ENCODE measurements at places on chromosomes 11 and 22. TPM values are rescaled to one million over a fixed set of nuclear protein-coding genes. Genes with fewer than 3 reads are reported as not detected.

- DNase-seq = no peak
Observed at GRCh38 chr22:44931077-44931540, 78.7 kb downstream of the PHF21B start.

DNA sequence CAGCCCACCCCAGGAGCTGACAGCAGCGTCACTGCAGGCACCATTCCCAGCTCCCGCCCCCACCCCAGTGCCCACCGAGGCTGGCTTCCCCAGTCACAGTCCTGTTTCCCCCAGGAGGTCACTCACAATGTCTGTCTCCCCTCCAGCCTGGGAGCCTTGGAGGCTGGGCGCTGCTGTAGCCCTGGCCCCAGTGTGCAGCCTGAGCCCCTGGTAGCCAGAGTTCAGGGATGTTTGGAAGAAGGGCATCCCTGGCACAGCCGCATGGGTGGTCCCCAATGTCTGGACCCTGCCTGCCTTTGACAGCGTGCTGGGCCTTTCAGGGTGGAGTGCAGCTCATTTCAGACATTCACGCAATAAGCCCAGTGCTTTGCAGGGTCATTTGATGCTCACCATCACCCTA is 4.3 kb downstream of the CAPN5 start:
- no peak for DNase-seq

GRCh38 chr11:36274414-36274813 is 14.8 kb downstream of the COMMD9 start:
- DNase-seq = no peak

GRCh38 chr11:79942646-79943045 is 501.8 kb upstream of the TENM4 start:
- no peak for DNase-seq

DNA sequence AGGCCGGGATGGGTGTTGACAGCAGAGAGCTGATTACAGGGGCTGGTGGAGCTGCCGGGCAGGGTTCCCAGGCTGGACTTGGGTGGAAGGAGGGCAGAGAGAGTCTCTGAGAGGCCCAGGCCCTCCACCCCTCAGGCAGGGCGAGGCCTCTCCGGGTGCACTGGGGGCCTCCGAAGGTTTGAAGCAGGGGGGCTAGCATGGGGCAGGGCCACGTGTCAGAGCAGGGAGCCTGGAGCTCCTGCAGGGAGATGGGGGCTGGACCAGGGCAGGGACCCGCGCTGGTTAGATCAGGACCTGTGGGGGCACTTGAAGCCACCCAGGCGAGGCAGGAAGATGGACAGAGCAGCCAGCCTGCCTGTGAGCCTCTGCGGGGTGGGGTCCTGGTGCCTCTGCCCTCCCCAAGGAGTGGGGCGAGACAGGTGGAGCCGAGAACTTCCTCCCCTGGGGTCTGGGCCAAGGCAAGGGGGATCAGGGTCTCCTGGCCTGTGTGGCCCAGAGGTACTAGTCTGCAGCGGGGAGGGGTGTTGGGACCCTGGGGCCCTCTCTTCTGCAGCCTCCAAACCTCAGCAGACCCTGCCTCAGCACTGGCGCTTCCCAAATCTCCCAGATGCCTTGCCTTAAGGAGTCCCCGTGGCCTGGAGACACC is 911 bp downstream of the PANX2 start:
- no peak for DNase-seq

DNA sequence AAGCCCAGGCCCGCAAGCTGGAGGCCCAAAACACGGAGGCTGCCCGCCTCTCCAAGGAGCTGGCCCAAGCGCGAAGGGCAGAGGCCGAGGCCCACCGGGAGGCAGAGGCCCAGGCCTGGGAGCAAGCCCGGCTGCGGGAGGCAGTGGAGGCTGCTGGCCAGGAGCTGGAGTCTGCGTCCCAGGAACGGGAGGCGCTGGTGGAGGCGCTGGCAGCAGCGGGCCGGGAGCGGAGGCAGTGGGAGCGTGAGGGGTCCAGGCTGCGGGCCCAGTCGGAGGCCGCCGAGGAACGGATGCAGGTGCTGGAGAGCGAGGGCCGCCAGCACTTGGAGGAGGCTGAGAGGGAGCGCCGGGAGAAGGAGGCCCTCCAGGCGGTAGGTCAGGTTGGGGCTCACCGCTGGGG is 4.8 kb downstream of the CCDC88B start:
- DNase-seq = no peak

The CCDC116 gene
- total RNA-seq = 0.35 TPM

DNA sequence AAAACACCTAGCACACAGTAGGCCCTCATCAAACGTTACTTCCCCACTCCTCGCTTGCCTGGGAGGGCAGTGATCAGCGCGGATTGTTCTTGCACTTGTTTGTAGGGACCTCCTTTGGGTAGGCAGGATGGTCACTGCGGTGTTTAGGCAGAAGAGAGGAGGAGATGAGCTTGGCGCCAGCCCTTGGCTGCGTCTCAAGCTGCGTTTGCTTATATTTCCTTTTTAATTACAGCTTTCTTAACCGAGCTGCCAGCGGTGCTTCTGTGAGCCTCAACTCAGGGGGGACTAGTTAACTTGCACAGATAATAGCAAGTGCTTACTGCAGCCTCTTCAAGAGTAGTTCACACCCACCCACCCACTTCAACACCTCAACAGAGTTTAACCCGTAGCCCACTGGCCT is 15.1 kb downstream of the IFT27 start:
- no peak for DNase-seq

- DNase-seq = no peak
Observed at GRCh38 chr11:124669193-124669592, 4.3 kb downstream of the SIAE start.

- DNase-seq = no peak
Observed at GRCh38 chr11:102929972-102930371, 25.6 kb downstream of the MMP13 start.

DNA sequence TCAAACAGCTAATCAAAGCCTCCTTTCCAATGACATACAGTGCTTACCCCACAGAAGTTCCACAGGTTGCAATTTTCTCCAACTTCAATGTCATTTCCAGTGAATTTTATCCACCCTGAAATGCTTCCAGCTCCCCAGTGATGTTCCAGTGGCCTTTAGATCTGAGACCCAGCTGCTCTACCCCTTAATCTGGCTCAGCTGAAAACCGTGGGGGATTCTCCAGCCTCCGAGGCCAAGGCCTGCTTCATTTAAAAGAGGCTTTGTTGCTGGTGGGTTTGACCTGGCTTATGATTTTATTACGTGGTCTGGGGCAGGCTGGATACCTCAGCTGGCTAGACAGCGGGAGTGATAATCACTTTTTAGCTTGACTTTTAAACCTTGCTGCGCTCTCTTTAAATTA is 10.9 kb downstream of the HEPHL1 start:
- DNase-seq = no peak

The OR5P2 gene
- not detected for total RNA-seq

DNA sequence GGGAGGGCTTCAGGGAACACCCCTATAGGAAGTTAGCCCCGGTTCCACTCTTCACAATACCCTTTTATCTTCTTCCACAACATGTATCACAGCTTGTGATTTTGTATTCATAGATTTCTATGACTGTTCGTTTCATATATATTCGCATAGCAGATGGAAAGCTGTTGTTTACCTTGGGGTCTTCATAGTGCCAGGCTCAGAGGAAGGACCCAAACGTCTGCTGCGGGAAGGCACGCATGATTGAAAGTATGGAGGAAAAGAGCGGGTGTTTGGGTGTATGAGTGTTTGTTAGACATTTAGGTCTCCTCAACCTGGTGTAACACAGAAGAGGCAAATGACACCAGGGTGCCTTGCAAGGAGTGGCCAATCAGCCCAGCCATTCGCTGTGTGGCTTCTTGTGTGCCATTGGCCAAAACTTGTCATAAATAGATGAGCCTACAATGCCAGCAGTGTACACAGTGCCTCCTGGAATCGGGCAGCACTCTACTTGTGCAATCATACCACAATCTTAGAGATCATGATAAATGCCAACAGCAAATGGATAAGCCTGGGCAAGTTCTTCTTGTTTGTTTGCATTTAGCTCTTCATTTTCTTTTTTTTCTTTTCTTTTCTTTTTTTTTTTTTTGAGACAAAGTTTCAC is 10.9 kb upstream of the ADA2 start:
- no peak for DNase-seq

The MS4A6A gene
- total RNA-seq = 2.9 TPM

DNA sequence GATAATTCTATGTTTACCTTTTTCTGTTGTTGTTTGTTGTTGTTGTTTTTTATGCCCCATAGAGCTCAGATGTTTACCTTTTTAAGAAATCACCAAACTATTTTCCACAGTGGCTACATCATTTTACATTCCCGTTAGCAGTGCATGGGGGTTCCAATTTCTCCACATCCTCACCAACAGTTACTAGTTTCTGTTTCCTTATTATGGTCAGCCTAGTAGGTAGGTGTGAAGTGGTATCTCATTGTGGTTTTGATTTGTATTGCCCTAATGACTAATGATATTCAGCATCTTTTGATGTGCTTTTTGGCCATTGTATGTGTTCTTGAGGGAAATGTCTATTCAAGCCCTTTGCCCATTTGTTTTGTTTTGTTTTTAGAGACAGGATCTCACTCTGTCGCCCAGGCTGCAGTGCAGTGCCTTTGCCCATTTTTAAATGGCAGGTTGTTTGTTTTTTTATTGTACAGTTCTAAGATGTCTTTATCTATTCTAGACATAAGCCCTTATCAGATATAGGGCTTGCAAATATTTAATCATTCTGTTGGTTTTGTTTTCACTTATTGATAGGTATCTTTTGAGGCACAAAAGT is 27.5 kb downstream of the CHEK2 start:
- DNase-seq = no peak

The EXPH5 gene
- total RNA-seq = 0.82 TPM

DNA sequence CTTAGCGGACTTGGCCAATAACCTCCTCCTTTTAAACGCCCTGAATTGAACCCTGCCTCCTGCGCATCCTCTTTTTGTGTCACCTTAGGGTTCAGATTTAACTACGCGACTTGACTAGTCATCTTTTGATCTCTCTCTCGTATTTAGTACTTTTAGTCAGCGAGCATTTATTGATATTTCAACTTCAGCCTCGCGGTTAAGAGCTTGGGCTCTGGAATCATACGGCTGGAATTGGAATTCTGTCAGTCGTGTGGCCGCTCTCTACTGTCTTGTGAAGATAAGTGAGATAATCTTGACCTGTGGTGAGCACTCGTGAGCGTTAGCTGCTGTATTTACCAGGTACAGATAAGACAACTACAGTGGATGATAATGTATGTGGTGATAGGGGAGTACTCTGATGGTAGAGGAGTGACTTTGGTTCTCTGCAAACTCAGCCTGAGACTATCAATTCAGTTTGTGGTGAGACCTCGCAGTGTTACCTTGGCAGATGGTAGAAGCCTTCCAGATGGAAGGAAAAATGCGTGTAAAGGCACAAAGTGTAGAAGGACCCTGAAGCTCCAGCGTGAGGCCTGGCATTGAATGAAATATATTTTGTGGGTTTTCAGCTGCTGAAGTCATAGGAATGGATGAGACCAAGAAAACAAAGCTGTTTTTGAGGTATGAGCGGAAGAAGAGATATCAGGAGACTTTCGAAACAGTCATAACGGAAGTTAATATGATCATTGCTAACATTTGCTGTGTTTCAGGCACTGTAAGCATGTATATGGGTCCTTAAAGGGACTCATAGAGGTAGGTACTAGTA is 682 bp downstream of the ATM start:
- no peak for DNase-seq

DNA sequence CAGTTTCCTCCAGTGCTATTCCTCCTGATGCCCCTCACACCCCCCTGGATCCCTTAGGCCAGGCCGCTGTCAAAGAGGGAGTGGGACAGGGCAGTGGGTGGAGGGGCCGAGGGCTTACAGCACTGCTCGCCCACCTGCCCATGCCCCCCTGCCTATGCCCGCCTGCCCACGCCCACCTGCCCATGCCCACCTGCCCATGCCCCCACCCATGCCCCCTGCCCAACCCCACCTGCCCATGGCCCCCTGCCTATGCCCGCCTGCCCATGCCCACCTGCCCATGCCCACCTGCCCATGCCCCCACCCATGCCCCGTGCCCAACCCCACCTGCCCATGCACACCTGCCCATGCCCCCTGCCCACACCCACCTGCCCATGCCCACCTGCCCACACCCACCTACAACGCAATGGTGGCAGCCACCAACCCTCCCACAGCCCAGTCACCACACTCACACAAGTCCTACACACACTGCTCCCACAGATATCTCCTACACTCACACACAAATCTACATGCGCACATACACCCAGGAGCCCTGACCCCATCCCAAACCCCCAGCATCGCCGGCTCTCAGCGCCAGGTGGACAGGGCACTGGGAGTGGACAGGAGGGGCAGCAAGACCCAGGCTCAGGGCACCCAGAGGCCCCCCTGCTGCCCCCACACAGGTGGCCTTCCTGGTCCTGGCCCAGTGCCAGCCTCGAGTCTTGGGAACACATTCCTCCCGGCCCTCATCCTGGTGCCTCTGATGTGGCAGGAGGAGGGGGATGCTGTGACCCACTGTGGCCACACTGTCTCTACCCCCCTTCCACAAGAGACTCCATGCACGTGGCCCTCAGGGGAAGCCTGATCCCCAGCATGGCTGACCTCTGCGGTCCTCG is 61.8 kb downstream of the CYTH4 start:
- DNase-seq = no peak

The CCND1 gene
- total RNA-seq = 831 TPM

- DNase-seq = no peak
Observed at GRCh38 chr11:102831128-102831488, 12.3 kb downstream of the MMP3 start.

DNA sequence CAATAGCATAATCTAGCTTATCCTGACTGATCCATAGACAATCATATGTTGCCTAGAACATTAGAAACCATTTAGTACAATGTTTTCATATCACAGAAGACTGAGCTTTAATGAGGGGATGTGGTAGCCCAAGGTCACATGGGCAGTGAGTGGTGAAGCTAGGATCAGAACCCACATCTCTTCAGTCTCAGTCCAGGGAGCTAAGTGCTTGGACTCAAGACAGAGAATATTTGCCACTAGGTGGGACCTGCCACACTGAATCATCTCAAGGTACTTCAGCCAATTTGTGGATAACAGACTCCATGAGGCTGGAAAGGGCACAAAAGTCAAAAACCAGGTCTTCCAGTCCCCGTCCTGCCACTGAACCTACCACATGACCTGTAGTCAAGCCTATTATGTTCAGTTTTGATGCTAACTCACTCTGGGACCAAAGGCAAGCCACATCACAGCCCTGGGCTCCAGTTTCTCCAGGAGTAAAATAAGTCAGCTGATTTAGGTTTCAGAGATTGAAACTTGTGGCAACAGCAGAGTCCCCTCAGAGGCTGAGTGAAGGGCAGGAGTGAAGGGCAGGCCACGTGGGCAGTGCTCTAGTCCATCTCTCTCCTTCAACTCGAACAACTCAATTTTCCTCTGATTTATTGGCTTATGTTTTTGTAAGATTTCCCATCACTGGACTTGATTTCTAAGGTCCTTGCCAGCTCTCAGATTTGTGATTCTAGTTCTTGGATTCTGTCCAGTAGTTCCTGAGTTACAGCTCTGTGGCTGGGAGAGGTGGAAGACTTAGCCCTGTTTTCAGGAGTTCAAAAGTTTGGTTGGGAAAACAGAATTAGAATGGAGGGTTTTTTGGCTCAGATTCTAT is 84.6 kb upstream of the PHOX2A start:
- no peak for DNase-seq

The ARFGAP2 gene
- total RNA-seq = 91.4 TPM

Data from glomerular endothelial cell (primary cell).